CD4-positive, alpha-beta T cell treated with Interleukin-2 at 100 ng/mL for 4 hours (primary cell): ENCODE measurements at places on chromosomes 3 and 15.

GRCh38 chr3:11651900-11652299 lies 8.2 kb upstream of the VGLL4 start:
- DNase-seq = peak; percentile 61

- no peak for DNase-seq
These were observed 268.8 kb upstream of the ARHGEF26 start for GRCh38 chr3:153852355-153852754.

- no peak for DNase-seq
These were observed 1.1 kb upstream of the FBLN2 start for GRCh38 chr3:13547591-13548371.

DNA sequence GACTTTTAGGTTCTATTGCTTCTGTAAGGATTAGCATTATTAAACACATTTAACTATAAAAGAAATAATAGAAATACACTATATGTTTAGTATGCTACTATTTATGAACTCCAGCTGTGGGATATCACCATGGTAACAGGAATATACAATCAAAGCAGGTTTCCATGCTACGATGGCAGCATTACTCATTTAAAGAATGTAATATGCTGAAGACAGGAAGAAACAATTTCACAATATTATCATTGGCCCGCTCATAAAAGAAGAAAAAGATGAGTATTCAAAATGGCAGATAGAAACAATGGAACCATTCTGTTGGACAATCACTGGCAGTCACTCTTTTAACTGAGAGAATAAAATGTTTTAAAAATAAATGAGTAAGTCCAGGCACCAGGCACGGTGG lies 153.4 kb downstream of the CBLB start:
- DNase-seq = peak; percentile 10

DNA sequence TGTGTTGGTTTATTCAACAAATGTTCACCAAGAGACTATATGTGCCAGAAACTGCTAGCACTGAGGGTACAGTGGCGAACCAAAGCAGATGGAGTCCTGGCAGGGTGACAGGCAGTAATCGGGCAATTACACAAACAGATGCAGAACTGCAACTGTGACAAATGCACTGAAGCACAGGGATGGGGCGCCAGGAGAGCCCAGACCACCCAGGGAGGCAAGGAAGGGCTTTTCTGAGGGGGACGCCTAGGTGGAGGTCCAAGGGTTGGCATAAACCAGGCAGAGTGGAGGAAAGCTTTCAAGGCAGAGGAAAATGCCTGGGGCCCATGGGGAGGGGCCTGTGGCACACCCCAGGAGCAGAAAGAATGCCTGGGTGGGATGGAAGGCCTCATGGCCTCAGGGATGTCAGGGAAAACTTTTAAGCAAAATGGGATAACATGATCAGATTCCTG lies 5.5 kb downstream of the DIS3L start:
- no peak for DNase-seq

GRCh38 chr15:34125945-34126344 lies 24.1 kb downstream of the PGBD4 start:
- DNase-seq = no peak

GRCh38 chr3:4340077-4340410 lies 36.9 kb downstream of the SETMAR start:
- no peak for DNase-seq

GRCh38 chr3:150105025-150105424 lies 134.3 kb upstream of the PFN2 start:
- no peak for DNase-seq

DNA sequence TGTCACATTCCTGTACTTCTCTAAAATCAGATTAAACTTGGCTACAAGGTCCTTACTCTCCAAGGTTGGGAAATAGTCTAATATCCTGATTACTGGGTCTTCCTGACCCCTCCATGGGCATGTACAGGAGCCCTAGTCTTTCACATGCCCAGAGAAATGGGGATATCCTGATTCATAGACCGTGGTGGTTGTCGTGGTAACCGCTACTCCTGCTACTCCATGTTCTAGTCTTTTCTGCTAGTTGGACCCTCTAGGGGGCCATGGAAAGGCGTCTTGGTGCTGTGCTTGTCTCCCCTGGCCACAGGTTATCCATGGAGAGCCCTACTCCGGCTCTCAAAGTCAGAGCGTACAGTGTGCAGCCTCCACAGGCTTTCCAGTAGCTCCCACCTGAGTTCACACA lies 13.1 kb upstream of the ZBTB38 start:
- no peak for DNase-seq

DNA sequence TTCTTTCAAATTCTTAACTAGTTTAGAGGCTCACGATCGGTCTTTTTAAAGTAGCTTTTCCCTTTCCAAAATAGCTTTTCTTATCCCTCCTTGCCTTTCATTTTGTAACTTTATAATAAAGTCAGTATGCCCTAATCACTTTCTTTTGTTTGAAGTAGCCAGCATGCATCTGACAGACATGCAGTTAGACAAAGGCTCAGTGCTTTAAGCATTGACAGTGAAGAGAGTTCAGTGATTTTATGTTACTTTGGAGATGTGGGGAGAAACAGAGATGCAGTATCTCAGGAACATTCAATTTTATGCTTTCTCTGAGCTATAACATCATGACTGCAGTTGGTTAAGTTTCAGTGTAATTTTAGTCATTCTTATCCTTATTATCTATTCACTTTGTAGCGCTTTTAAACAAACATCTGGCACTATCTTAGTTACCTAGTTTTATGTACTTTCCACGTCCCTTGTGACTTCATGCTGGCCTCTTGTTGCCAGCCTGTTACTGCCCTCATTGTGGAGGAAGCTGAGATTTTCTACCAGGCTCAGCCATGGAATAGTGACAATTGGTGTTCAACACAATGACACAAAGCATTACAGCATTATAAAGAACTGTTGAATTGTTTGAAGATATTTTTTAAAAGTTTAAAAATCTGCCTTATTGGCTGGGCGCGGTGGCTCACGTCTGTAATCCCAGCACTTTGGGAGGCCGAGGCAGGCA lies 90.3 kb downstream of the AKAP13 start:
- no peak for DNase-seq

GRCh38 chr3:61562721-61563312 lies 1.4 kb downstream of the PTPRG start:
- DNase-seq = no peak

- DNase-seq = no peak
These were observed 1.3 kb downstream of the FAM43A start for GRCh38 chr3:194686816-194687637.

DNA sequence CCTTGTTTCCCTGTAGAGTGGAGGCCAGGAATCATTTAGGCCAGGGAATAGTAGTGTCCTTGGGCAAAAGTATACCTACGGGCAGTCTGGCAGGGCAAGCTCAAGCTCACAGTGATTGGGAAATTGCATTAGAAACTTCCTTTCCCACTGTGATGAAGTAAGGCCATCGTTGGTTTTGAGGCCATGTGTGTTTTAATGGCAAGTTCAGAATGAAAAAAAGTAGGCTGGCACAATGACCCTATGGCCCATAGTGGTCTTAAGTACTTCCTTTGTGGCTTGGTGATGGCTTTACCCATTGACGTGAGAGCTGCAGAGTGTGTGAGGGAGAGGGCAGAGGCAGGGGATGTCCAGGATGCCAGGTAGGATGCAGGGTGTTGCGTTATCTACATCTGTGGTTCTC lies 28.8 kb downstream of the LIMD1 start:
- no peak for DNase-seq

GRCh38 chr15:30056166-30056565 lies 26.6 kb upstream of the GOLGA8J start:
- no peak for DNase-seq

GRCh38 chr15:29089731-29090616 lies 179.6 kb downstream of the NSMCE3 start:
- DNase-seq = peak; percentile 40

GRCh38 chr15:66774001-66774814 lies 72.2 kb downstream of the SMAD6 start:
- peak; percentile 24 for DNase-seq

DNA sequence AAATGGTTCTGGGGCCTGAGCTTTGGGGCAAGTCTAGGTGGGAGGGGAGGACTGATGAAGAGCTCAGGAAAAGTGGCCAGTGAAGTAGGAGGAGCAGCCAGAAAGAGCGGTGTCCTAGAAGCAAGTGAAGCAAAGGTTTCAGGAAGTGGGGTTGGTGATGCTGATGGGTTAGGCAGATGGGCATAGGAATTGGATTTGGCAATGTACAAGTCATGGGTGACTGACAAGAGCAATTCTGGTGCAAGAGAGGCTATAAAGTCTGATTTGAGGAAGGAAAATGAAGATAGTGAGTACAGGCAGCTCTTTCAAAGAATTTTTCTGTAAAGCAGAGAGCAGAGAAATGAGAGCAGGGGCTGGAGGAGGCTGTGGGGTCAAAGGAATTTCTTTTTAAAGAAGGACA lies 19.7 kb downstream of the ALPK3 start:
- DNase-seq = no peak

GRCh38 chr3:152879790-152880174 lies 44.9 kb downstream of the P2RY1 start:
- DNase-seq = no peak

DNA sequence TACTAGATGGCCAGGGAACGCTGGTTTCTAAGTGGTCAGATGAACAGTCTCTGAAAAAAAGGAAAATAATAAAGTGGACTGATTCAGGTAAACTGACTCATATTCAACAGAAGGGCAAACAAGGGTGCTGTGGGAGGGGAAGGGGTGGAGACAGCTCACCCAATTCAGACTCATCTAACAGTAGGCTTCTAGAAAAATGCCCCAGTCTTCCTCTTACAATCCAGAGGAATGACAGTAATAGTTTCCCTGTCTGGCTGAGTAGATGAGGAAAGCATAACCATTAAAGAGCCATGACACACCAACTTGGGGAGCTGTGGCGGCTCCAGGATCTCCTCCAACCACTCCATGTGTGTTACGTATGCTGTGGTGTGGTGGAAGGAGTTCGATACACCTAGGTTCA lies 231.4 kb upstream of the UMPS start:
- no peak for DNase-seq
